Mammary microvascular endothelial cell (primary cell): ENCODE measurements at places on chromosomes 11 and 22. TPM values are rescaled to one million over a fixed set of nuclear protein-coding genes. Genes with fewer than 3 reads are reported as not detected.

SCGB1C1 gene
- total RNA-seq: not detected in 2 replicates

MTMR3 gene
- 11.9 and 12.8 TPM in 2 replicates for total RNA-seq

OR51I1 gene
- total RNA-seq: not detected in 2 replicates

DGCR6 gene
- 0.10 and 0.27 TPM in 2 replicates for total RNA-seq

IGF2 gene
- total RNA-seq: 0.40 and 1.1 TPM in 2 replicates

GRIK4 gene
- 0.13 and 0.15 TPM in 2 replicates for total RNA-seq

IRF7 gene
- total RNA-seq: 76.0 and 84.2 TPM in 2 replicates

YWHAH gene
- total RNA-seq: 222 and 226 TPM in 2 replicates

CST6 gene
- total RNA-seq: 0.20 and 0.25 TPM in 2 replicates

COPB1 gene
- 172 and 174 TPM in 2 replicates for total RNA-seq

SIK3 gene
- 8.1 and 10.9 TPM in 2 replicates for total RNA-seq

VSIG10L2 gene
- not detected in 2 replicates for total RNA-seq

TYMP gene
- 27.3 and 32.5 TPM in 2 replicates for total RNA-seq

TBC1D22A gene
- total RNA-seq: 16.9 and 20.2 TPM in 2 replicates

PHLDB1 gene
- total RNA-seq: 106 and 112 TPM in 2 replicates

PTGDR2 gene
- total RNA-seq: not detected in 2 replicates

SLC43A1 gene
- 4.5 and 7.2 TPM in 2 replicates for total RNA-seq

UBQLNL gene
- 0.25 TPM in 1 of 2 replicates, not detected in the other for total RNA-seq

DCUN1D5 gene
- total RNA-seq: 128 and 152 TPM in 2 replicates

NXPE4 gene
- not detected in 2 replicates for total RNA-seq

KLHL22 gene
- 15.0 and 18.6 TPM in 2 replicates for total RNA-seq
